Fibroblast of skin of abdomen (primary cell): ENCODE measurements at places on chromosomes 6 and 20.

- no peak for DNase-seq
Measured at GRCh38 chr6:21101694-21102093, 491.9 kb upstream of the SOX4 start.

DNA sequence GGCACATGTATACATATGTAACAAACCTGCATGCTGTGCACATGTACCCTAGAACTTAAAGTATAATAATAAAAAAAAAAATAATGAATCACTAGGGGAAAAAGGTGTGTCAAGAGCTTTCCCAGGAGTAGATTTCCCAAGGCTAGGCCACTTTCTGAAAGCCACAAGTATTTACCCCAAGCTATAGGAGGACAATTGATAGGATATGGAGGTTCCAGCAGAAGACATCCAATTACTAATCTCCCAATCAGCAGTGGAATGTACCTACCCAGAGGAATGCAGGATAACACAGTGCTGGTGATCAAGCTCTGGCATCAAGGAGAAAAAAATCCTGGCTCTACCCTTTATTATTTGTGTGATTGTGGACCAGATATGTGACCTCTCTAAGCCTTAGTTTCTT lies 562.7 kb downstream of the RFPL4B start:
- peak; percentile 78 for DNase-seq

DNA sequence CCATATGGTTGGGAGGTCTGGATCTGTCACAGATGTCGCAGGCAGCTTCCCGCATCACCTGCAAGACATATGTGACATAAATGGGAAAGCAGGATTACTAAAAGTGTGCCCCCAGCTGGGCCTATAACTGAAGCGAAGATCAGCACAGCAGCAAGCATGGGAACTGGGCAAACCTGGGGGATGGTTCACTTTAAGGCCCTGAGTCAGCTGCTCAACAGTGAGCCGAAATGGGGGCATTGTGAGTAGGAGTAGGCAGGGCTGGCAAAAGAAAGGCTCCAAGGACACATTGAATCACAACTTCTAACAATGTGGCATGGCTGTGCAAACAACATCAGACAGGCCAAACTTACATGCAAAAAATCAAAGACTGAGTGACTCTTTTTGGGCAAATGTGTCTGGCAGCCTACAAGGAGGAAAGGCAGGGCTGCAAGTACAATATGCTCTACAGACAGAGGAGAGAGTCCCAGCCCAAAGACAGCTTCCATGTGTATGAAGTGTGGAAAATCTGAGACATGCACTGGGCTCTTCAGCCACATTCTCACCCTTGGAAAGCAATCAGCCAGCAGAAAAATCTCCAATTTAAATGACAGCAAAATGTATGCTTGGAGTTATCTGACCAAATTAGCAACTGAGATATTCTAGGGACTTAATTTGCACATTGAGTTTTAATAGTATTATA lies 531.0 kb upstream of the MMS22L start:
- DNase-seq, result no peak

DNA sequence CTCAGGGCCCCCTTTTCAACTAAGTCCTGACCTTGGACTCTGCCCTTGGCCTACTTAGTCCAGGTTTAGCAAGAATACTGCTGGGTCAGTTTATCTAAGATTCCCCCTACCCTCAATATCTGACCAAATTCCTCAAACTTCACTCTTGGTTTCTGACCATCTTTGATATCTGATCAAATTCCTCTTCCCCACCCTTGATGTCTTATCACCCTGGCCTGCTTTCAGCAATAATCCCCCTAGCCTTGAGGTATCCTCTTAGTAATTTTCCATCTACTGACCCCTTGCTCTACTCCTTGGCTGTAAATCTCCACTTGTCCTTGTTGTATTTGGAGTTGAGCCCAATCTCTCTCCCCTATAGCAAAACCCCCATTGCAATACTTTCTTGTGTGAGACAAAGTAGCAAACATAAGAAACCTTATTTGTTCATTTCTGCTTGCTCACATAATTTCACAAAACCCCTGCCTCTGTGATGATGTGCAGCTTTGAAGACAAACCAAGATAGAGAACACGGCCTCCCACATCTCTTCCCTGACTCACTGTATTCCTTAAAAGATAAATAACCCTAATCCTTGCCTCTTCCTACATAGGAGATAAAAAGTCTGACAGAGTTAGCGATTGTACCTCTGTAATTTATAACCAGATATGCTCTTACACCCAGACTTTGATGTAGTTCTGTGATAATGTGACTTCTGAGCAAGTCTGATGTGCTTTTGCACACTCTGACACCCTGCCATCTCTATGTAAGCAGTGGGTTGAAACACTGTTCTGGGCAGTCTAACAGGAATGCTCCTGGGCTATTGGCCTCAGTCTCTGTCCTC lies 13.8 kb upstream of the IYD start:
- peak; percentile 17 for DNase-seq

GRCh38 chr6:78377056-78377455 lies 490.3 kb upstream of the IRAK1BP1 start:
- DNase-seq, result no peak

GRCh38 chr6:99013145-99013544 lies 65.4 kb upstream of the FBXL4 start:
- DNase-seq, result peak; percentile 94

GRCh38 chr20:3115190-3116107 lies 30.9 kb upstream of the AVP start:
- peak; percentile 61 for DNase-seq

- peak; percentile 66 for DNase-seq
Measured at GRCh38 chr6:148535976-148536375, 193.3 kb downstream of the SASH1 start.

DNA sequence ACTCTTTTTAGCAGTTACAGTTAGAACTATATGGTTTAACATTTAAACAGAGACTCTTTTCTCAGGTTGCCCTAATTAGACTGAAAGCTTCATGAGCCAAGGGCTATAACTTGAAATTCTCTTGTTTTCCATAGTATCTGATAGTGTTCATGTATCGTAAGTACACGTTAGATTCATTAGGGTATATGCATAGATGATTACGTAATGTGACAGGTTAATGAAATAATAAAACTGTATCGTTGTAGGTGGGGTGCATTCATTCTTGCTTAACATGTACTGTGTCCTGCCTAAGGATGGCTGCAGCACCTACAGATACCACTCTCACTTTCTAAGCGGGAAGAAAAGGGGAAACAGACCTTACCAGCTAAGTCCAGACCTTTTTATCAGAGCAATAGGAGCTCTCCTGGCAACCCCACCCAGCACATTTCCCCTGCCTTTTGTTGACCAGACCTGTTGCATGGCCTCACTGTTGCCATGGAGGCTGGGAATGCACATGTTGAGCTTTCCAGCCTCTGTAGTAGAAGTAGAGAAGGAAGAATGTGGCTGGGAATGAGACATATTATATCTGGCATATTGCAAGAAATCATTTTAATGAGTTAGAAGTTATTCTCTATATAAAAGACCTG lies 83.0 kb downstream of the MAP3K4 start:
- no peak for DNase-seq

DNA sequence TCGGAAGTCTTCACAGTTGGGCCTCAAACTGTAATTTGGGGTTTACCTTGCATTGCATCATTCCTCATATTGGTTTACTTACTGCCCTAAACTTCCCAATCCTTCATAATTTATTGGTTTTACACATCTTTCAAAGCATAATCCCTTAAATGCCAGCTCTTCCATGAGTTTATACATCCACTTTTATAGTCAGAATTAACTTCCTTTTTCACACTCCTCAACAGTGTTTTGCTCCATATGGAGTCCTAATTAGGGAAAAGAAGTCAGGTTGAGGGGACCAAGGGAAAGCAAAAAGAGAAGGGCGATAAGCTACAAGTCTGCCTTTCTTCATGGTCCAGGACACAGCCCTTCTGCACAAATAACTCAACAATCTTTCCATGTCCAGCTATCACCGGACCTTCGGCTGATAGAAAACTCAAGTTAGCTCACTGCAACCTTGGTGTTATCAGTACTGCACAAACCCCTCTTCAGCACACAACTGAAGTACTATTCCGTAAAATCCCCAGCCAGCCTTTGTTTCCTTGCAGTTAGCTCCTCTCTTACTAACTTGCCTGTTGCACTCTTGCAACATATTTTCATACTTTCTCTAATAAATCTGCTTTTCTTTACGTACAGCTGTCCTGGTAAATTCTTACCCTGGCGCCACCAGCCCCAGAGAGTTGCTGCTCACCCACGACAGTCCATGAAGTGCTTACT lies 2.0 kb downstream of the EEF1E1 start:
- DNase-seq, result no peak

DNA sequence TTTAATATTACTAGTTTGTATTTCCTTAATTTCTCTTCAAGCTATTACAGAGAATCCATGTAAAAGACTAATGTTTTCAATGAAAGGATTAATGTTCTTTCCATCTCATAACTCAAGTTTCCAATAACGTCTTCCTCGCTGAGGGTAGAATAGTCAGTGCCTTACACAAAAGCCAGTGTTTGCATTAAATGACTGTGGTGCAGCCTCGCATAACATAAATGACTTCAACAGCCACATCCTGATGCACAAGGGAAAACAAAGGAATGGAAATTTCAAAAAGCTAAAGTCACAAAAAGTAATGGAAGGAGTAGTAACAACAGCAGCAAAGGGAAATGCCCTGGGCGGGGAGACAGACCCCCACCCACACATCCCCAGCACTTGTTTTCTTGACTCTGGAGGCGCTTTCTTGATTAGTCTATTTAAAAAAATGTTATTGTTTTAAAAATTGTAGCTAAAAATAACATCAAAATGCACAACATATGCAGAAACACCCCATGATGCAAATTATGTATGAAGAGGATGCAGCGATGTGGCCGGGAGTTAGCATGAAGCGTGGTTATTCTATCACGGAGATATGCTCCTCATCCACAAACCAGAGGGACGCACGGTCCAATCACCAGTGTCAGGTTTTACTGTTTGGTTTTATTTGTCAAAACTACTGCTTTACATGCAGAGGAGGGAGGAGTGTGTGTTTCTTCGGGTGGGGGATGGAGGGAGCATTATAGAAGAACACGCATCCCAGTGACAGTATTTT lies 228.6 kb downstream of the GMPR start:
- DNase-seq, result peak; percentile 37
